Heart left ventricle (tissue), 16 donors: ENCODE measurements at places on chromosomes 2 and 18. TPM values are rescaled to one million over a fixed set of nuclear protein-coding genes. Genes with fewer than 3 reads are reported as not detected.

Gene RAPGEF4
- 16.0 TPM for total RNA-seq

Gene INHBB
- 0.95 TPM for total RNA-seq

GRCh38 chr2:208006833-208007232 is 18.5 kb downstream of the PLEKHM3 start:
- no peak for DNase-seq

DNA sequence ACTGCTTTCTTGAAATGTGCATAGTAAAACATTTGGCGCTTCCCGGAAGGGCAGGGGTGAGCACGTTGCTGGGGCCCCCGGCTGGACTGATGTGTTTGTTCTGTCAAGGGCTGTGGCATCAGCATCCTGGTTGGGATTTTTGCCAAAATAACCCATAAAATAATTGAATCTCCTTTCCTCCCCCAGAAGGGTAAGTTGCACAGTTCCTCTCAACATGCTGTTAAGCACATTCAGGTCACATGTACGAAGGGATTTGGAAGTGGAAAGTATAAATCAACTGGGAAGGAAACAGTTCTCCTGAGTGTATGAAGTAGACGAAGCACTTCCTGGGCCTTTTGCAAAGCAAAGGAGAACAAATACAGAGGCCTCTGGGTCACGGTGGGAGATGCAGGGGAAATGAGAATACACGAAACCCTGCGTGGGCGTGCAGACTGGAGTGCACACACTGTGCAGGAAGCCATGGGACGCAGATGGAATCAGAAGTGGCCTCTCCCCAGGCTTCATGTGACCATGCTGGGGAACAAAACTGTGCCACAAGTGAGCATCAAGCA is 183.9 kb downstream of the LPIN1 start:
- DNase-seq = no peak

DNA sequence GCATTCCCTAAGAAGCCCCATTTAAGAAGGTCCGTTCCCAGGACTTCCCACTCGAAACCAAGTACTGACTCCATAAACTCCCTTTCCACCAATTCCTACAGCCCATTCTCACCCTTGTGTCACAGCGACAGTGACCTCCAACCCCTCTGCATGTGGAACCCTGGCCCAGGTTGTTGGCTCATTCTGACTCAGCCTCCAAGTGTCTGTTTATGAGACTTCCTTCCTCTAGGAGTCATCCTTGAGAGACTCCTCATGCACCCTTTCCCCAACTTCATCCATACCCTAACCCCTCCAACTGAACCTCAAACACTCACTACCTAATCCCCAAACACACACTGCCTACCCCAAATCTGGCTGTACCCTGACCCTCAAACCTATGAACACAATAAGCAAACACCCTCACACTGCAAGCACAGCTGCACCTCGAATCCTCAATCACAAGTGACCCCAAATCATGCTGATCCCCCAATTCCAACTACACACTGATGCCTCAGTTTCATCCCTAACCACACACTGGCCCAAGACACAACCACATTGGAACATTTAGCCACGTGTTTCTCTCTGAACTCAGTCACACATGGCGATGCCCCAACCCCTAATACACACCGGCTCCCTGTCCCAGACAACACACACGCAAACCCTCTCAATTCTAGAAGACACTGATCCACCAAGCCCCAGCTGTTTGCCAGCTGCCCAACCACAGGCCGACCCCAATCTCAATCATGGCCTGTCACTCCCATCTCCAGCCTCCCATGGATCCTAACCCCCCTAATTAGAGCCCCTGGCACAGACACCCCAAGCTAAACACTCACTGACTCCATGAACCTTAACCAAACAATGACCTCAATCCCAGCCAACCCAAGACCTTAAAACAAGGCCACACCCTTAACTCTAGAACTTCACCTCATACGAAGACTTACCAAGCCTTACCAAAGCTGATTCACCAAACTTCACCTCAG is 219.6 kb downstream of the CYP26B1 start:
- DNase-seq = no peak

- no peak for DNase-seq
Observed at GRCh38 chr2:152243761-152244640, 68.4 kb upstream of the STAM2 start.

Gene NEMP2
- total RNA-seq = 0.63 TPM

GRCh38 chr2:159084384-159085370 is 116.2 kb downstream of the TANC1 start:
- DNase-seq = no peak

DNA sequence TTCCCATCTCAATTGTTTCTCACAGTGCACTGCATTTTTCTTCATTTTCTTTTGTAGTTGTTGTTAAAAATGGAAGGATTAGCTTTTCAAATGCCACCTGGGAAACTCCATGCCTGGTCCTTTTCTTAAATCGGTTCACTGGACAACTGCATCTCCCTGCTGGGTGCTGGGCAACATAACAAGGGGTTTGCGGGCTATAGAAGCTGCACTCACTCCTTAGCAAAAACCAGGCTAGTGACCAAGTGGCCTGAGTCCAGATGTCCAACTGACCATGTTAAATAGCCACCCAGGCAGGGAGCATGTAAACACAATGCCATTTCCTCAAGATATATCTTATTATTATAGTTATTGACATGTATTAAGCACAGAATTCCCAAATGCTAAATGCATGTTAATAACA is 264.9 kb downstream of the ICOS start:
- DNase-seq = no peak

GRCh38 chr18:43141208-43141607 is 25.7 kb upstream of the RIT2 start:
- DNase-seq = no peak

Gene DNAH6
- 0.75 TPM for total RNA-seq

Gene CNRIP1
- 7.7 TPM for total RNA-seq

Gene BOLL
- not detected for total RNA-seq

Gene VWC2L
- total RNA-seq = not detected

DNA sequence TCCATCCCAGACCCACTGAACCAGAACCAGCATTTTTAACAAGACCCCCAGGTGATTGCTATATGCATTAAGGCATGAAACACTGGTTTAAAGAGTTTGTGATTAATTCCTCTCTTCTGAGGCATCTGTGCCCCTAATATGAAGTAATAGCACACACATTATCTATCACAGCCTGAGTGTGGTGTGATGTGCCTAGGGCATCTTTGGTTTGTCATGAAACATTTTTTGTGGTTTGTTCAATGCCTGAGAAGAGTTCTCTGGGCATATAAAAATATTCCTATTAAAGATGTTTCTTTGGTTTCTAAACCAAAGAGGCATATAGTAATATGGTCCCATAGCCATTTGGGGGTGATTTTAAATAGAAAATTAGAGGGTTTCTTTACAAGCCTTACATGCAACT is 221.7 kb upstream of the SPOPL start:
- no peak for DNase-seq

- DNase-seq = no peak
Observed at GRCh38 chr2:85875350-85876050, 13.3 kb downstream of the ST3GAL5 start.

DNA sequence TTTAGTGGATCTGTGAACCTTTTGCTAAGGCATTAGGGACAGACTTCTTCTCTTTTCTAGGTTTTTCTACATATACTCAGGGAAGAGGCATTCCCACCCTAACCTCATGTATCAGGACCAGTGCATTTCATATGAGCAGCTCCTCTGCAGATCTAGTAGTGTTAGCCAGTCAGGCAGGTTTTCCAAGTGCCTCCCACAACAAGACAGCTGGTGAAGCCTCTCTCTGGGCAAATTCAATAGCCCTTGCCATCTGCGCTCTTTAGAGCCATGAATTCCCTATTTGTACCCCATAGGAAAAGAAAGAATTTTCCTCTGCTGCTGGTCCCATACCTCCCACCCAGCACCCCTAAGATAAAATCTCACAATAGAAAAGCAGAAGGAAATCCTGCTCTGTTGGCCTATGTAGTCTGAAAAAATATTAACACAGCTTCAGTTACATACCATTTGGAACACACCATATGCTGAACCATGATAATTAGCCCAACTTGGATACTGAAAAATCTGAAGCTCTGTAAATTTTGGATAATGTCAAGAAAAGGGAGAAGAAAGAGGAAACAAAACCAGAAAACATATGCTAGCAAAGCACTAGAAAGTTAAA is 1354.6 kb upstream of the NRXN1 start:
- DNase-seq = no peak

GRCh38 chr2:237964578-237965404 is 2.0 kb upstream of the UBE2F start:
- DNase-seq = no peak

GRCh38 chr2:70991742-70992141 is 2.9 kb downstream of the TEX261 start:
- DNase-seq = no peak

DNA sequence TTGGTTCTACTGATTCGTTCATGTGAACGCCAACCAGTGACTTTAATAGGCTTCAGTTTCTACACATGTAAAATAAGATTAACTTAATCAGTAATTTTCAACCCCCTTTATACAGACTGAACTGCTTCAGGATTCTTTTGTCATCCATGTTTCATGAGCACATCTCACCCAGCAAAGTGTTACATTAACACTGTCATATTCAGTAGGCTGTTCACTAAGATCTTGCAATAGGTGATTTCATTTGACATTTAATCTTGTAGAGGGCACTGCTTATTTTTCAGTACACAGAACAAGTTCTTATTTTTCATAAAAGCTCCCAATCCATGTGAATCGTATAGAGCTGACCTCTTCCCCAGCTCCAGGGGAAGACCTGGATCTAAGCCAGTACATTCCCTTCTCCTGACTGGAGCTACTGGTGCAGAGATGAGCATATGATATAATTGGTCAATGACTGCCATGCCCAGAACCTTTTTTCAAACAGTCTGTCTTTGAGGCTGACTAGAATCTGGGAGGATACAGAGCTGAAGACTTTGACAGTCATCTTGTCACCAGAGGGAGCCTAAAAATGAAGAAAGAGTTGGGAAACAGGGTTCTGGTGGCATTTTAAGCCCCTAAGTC is 72.2 kb upstream of the CHRNA1 start:
- no peak for DNase-seq

- DNase-seq = no peak
Observed at GRCh38 chr2:181312515-181312927, 144.7 kb upstream of the ITGA4 start.

- no peak for DNase-seq
Observed at GRCh38 chr2:32277363-32277673, 386 bp upstream of the YIPF4 start.

Gene ZNF514
- total RNA-seq = 6.1 TPM

GRCh38 chr18:55853268-55853667 is 265.3 kb upstream of the TCF4 start:
- DNase-seq = no peak

DNA sequence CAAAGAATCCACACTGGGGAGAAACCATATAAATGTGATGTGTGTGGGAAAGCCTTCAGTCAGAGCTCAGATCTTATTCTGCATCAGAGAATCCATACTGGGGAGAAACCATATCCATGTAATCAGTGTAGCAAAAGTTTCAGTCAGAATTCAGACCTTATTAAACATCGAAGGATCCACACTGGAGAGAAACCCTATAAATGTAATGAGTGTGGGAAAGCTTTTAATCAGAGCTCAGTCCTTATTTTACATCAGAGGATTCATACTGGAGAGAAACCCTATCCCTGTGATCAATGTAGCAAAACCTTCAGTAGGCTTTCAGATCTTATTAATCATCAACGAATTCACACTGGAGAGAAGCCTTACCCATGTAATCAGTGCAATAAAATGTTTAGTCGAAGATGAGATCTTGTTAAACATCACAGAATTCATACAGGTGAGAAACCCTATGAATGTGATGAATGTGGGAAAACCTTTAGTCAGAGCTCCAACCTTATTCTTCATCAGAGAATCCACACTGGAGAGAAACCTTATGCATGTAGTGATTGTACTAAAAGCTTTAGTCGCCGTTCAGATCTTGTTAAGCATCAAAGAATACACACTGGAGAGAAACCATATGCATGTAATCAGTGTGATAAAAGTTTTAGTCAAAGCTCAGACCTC is 16.7 kb upstream of the ZSCAN30 start:
- DNase-seq = no peak

DNA sequence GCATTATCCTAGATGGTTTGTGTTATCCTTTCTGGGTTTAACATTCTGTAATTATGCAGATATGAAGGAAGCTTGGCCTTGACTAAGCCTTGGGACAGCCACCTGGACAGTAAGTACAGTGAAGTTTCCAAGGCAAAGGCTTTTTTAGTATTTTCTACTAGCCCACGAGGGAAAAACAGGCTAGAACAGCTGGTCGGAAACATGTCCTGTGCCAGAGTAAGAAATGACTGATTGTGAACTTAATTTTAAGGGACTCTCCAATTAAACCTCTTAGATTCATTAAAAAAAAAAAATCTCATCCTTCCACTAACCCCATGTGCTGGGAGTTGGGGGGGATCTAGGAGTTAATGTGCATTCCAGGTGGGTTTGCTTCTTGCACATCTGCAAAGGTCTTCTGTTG is 720.8 kb downstream of the SLC4A3 start:
- no peak for DNase-seq

GRCh38 chr18:7000484-7001096 is 117.0 kb downstream of the LAMA1 start:
- DNase-seq = no peak

DNA sequence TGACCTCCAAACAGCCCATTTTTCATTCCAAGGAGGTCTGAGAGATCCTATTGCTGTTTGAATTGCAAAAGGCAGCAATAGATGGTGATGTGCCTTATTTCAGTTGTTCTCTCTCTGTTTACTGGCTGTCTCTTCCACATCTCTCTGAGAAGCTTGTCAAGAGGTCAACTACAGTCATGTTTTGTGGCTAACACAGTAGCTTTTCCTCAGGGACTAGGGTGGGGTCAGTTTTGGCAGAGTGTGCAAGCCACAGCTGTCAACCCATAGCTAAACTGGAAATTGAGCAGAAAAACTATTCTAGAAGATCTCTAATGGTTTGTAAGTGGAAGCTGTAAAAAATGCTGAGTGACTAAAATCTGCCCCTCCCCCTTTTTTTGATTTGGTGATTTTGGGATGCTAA is 67.1 kb downstream of the DIS3L2 start:
- no peak for DNase-seq

Gene ARHGEF4
- total RNA-seq = 1.8 TPM

Gene CD207
- 0.48 TPM for total RNA-seq

DNA sequence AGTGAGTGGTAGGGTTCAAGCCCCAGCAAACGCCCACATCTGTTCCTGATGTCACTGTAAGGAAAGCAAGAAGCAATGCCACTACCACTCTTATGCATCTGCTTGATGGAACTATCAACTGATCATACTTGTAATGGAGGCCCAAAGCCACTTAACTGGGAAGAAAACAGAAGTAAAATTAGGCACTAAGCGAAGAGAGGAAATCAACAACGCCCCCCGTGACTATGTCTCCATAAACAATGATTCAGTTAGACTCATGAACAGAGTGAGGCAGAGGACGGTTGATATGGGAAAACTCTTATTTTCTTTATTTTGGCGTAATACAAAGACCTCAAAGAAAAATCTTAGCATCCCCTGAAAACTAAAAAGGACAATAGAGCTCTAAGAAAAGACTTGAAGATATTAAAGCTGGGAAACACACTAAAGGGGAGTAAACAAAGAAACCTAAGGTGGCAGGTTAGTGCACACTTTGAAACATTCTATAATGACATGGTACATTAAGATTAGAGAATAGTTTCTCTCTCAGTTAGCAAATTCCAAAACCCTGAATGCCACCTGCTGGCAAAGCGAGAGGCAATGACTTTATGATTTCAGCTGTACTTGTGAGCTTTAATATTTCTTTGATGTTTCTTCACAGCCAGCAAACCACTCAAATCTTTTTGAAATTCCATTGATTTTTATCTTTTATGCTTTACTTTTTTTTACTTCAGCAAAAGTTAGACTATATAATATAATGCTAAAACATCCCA is 86.5 kb downstream of the LRP2 start:
- no peak for DNase-seq

GRCh38 chr18:30455741-30456140 is 586.8 kb downstream of the DSC3 start:
- no peak for DNase-seq

- no peak for DNase-seq
Observed at GRCh38 chr2:146850746-146851145, 994.1 kb upstream of the ACVR2A start.
